NCI-H774 (cell line): ENCODE measurements at places on chromosomes 12 and 14.

DNA sequence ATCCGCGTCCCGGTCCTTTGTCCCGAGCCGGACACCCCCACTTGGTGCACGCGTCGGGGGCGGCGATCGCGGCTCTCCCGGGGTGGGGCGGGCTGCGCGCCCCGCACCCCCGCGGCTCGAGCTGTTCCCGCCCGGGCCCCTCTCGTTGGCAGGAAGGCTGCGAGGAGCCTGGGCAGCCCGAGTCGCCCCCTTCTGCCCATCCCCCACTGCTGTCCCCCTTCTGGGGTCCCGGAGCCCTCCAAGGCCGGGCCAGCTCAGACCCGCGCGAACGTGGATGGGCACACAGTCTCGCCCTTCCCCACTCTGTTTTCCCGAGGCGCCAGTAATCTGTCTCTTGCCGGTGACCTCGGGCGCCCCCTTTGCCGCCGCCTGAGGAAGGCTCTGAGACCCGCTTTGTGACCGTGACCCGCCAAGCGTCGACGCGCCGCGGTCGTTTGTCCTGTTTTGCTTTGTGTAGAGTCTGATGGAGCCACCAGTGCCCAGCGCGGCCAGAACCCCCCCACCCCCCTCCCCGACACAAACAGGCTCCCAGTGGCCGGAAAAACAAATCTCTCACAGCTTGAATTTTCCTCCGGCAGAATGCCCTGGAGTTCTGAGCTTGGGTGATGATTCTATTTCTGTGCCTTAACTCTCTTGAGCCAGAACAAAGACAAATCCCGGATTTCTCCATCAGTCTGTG is 610 bp downstream of the C14orf132 start:
- DNase-seq: no peak

DNA sequence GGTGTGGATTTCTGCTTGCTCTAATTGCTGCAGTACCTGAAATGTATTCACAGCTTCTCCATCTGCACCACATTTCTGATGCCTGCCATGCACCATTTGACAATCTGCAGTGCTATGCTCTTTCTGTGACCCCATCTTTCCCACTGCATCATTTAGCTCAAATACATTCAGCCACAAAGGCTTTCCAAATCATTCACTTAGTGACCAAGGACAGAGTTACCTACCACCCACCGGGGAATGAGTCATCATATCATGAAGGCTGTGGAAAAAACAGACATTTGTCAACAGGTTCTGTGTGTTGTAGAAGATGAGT is 465.5 kb upstream of the ATP2B1 start:
- DNase-seq: peak; percentile 6

DNA sequence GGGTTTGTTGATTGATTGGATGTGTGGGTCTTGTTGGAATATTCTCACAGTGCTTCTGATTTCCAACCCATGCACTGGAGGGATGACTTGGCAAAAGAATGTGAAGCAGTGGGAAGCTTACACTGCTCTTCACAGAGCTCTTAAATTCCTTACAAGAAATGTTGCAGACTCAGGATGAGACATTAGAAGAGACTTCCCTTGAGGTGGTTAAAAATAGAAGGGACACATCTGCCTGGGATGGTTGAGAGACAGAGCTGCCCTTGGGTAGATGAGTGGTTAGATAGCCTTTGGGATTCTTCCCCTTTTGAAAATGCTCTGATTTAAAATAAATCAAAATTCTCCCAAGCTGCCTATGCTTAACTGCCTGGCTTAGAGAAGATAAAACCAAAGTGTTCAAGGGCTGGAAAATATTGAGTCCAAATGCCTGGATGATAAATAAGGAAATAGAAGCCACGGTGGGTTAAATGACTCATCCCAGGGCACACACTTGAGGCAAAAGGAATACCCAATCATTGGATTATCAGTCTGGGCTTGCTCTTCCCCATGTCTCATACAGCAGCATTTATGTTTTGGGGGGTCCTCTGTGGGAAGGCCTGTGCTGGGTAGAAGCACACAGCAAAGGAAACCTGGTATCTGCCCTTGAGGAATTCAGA is 264.3 kb downstream of the AKAP6 start:
- DNase-seq: no peak

DNA sequence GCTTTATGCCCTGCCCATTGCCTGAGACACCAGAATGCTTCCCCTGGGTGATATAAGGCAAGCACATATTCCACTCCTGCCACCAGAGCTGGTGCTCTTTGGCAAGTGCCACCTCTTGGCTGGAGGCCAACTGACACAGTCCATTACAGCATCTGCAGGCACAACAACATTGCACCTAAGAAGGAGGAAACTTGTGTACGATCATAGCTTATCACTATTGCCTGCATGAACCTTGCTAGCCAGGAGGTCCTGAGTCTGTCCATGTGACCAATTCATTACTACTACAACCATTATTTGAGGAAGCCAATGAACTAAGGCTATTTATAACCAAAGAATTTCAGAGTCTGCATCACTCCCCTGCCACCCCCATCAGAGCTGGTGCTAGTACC is 119.8 kb upstream of the SCAF11 start:
- no peak for DNase-seq

- DNase-seq: no peak
Measured at GRCh38 chr14:103398427-103399195, 13.4 kb downstream of the MARK3 start.

DNA sequence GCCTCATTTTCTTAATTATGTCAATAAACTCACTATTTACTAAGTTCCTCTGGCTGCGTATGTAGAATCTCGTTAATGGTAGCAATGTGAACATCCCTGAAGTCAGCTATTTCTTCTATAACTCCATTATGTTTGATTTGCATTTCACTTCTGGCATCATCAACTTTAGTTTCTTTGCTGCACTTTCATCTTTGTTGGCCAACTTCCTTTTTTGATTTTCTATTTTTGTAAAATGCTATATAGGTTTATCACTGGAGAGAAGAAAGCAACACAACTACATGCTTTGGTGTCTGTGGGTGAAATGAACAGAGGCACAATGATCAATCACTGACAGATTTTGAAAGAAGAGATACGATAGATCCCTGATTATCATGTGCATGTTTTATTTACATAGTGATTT is 58.5 kb upstream of the ATF7IP start:
- DNase-seq: no peak

- DNase-seq: peak; percentile 54
Measured at GRCh38 chr12:98998697-98999299, 353.7 kb downstream of the APAF1 start.

GRCh38 chr14:36238666-36239363 is 62.3 kb upstream of the PTCSC3 start:
- DNase-seq: no peak

DNA sequence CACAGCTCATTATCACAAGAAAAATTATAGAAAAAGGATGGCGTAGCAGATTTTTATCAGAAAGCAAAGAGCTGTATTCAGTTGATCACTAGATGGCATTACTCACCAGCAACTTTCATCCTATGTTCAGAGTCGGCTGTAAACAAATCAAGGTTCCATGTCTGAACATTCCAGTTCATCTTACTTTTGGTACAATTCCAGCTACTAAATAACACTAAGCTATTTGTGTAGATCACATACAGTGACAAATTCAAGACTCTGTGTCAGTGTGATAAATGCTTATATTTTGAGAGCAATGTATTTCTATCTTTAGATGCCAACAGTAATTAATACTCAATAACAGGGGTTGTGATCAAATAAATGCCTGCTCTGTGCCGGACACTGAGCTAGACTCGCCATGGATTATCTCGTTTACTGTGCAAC is 30.1 kb downstream of the NRDE2 start:
- DNase-seq: no peak

GRCh38 chr14:91341751-91342154 is 75.9 kb downstream of the CCDC88C start:
- DNase-seq: no peak

DNA sequence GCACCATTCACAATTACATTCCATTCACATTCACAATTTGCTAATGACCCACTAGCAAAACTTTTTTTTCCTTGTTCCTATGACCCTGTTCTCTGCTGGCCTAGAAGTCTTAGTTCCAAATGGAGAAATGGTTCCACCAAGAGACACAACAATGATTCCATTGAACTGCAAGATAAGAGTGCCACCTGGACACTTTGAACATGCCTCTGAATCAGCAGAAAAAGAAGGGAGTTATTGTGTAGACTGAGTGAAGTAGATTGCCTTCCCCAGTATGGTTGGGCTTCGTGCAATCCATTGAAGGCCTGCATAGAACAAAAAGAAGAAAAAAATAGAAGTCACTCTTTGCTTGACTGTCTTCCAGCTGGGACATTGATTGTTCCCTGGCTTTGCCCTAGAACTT is 133.8 kb upstream of the PMCH start:
- no peak for DNase-seq

DNA sequence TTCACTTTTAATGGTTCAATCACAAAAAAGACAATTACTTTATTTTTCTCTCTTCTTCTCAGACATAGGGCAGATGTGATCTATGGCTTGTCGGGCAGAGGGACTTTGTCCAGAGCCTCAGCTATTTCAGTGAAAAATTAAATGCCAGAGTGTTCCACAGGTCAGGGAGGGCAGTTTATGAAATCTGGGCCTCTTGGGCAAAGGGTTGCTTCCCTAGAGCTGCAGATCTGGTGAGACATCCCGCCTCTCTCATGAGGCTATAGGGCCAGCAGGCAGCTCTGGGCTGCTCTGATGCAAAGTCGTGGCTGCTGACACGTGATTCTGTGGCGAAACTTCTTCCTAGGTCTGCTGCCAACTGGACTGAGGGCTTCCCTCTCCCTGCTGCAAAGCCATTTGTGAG is 6.0 kb downstream of the CLMN start:
- DNase-seq: no peak

- DNase-seq: no peak
Measured at GRCh38 chr12:15045451-15045850, 72.6 kb downstream of the PDE6H start.

DNA sequence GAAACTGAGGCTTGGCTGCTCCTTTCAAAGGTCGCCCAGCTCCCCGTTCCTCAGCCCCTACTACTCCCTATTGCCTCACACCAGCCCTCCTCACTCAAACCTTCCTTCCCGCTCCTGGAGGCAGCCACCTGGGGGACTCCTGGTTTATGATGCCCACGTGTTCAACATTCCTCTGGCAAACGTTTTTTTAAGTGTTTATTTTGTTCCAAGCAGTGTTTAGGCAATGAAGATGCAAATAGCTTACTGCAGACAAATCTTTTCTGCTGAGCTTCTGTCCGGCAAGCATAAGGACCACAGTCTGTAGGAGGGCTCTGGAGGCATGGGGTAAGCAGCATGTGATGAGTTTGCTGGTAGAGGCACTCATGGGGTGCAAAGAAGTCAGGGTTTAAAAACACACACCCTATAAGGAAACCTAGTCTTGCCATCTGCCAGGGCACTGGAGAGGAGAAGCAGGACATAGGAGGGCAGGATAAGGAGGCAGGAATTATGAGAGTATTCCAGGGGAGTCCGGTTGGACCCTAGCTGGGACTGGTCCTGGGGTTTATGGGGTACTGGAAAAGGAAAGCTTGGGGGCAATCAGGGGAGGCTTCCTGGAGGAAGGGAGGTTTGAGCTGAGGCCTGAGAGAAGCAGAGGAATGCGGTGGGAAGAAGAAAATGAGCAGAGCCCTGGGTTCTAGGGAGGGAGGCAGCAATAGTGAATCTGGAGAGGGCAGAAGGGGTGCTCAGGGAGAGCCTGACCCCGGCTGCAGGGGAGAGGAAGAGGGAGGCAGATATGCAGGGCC is 123.3 kb downstream of the NCOR2 start:
- DNase-seq: no peak

DNA sequence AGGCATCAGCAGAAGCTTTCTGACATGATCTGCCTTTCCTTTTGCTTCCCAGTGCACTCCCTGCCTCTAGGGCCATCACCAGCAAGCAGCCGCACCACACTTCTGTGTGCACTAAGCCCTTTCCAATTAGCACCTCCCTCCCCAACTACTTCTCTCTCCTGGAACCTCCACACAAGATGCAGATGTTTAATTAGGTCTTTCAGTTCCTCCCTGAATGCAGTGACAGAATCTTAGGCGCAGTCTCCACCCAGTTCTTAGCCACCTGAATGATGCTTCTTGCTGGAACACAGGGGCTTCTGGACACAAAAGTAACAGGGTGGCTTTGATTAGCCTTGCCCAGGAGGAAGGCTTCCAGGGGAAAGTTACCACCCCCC is 32.9 kb downstream of the NIN start:
- DNase-seq: no peak

DNA sequence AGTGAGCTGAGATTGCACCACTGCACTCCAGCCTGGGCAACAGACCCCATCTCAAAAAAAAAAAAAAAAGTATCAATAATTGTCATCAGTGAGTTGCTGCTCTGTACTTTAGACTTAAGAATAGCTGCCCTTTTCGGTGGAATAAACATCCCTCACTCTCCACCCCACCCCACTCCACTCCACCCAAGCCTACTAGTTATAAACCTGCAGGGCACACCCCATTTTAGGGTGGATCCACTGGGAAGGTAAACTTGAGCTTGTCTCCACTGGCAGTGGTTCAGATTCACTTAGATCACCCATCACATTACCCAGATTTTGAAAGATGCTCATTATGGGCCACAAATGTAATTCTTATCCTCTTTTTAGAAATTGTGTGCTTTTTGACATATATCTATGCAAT is 106.4 kb downstream of the GPR135 start:
- DNase-seq: no peak

GRCh38 chr14:92973261-92973797 is 50.4 kb downstream of the CHGA start:
- no peak for DNase-seq

DNA sequence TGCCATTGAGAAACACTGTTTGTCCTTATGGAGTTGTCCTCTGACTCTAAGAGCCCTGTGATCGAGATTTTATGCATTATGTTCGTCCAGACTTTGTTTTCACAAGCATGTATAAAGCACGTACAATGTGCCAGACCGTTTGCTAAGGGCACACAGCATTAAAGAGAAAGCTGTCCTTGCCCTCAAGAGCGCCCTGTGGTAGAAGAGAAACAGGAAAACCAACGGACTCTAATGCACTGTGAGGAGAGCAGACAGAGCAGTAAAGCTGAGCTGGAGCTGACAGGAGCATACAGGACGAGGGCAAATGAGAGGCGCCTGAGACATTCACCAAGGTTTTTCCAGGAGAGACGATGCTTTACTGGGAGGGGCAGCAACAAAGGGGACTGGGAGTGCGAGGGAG is 66.2 kb upstream of the OVCH1 start:
- no peak for DNase-seq

DNA sequence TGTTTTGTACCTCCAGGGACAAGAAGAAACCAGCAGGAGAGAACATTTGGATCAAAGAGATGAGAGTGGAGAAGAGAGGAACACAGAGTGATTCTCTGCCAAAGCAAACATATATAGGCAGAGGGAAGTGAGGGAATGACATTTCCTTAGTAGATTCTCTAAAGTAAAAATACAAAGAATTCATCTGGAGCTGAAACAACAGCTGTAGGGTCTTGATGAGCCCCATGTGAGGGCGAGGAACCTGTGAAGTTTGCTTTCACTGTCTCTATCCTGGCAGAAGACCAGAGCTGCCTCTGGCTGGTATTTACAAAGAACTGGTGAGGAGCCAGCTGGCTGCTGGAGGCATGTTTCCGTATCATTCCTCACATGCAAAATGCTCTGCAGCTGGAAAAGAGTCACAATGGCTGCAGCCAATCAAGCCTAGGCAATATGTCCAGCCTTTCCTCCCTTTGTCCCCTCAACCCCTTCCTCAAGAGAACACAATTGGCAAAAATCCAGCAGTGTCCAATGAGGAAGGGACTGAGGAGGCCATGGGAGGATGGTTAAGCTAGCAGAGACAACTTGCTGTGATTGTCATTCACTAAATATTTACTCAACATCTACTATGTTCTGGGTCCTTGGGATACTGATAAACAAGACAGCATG is 122.5 kb downstream of the PHLDA1 start:
- peak; percentile 64 for DNase-seq

- no peak for DNase-seq
Measured at GRCh38 chr14:93073910-93074769, 41.6 kb downstream of the ITPK1 start.
